Activated CD4-positive, CD25-positive, alpha-beta regulatory T cell treated with anti-CD3 and anti-CD28 coated beads, Interleukin-2, amount 50 U/mL, for 16 hours (primary cell): ENCODE measurements at places on chromosomes 11 and 22.

GRCh38 chr11:77411137-77411707 lies 62.7 kb downstream of the PAK1 start:
- DNase-seq: no peak

DNA sequence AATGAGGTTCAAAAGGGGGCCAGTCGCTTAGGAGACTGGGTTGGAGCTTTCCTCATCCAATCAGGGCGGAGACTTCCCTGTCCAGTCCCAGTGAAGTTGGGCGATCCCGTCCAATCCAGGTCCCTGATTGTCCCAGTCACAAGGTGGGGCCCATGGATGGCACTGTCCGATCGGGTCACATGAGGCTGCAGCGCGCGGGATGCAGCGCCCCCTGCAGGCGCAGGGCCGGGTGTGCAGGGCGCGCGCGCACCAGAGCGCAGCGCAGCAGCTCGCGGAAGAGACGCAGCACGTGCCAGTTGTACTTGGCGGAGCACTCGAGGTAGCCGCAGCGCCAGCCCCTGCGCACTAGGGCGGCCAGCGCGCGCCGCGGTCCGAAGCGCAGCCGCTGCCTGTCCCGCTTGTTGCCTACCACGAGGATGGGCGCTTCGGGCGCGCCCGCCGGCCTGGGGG lies 2.3 kb downstream of the RASL10A start:
- DNase-seq: no peak

- no peak for DNase-seq
Observed at GRCh38 chr11:42992594-42992993, 319.2 kb upstream of the API5 start.

- peak; percentile 68 for DNase-seq
Observed at GRCh38 chr11:74388678-74389327, 9.4 kb downstream of the PGM2L1 start.

DNA sequence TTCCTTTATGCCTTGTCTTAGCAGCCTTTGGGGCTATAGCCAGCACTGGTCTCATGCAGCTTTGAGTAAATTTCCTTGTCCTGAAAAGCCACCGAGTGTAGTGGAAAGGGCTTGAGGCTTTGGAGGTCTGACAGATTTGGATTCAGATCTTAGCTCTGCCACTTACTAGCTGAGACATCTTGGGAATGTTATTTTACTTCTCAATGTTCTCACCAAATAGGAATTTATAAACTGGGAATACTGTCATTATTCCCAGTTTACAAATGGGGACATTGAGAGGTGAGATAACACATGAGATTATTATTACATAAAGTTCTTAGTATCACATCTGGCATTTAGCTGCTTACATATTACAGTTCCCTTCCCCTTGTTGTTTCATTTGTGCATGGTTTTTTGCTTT lies 95.5 kb downstream of the COMMD9 start:
- DNase-seq: no peak

DNA sequence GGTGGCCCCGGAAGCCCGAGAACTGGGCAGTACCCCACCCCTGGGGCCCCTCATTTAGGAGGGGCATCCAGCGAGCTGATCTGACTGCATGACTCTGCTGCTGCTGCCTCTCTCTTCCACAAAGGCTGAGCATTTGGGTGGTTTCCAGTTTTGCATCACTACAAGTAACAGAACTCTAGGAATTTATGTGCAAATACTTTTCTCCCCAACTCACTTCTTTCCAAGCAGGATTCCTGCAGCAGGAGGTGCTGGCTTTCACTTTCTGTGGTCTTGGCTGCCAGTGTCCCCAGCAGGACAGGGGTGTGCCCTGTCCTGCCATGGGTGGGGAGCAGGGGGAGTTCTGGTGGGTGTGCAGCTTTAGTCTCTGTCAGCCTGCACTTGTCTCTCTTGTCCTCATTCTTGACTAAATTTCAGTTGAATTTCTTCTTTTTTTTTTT lies 21.2 kb downstream of the UPB1 start:
- no peak for DNase-seq

DNA sequence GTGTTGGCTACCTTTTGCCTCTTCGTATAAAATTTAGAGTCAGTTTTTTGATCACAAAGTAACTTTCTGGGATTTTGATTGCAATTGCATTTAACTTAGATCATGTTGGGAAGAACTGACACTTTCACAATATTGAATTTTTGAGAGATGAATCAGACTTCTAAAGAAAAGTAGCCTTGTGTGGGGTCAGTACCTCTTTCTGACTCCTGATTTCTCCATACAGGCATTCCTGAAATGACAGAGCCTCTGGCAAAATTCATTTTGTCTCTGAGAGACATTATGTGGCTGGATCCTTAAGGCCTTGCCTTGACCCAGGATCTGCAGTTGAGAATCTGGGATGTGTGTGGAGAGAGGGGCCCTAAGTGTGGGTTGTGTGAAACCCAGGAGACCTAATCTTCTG lies 37.8 kb downstream of the PPFIBP2 start:
- DNase-seq: no peak

DNA sequence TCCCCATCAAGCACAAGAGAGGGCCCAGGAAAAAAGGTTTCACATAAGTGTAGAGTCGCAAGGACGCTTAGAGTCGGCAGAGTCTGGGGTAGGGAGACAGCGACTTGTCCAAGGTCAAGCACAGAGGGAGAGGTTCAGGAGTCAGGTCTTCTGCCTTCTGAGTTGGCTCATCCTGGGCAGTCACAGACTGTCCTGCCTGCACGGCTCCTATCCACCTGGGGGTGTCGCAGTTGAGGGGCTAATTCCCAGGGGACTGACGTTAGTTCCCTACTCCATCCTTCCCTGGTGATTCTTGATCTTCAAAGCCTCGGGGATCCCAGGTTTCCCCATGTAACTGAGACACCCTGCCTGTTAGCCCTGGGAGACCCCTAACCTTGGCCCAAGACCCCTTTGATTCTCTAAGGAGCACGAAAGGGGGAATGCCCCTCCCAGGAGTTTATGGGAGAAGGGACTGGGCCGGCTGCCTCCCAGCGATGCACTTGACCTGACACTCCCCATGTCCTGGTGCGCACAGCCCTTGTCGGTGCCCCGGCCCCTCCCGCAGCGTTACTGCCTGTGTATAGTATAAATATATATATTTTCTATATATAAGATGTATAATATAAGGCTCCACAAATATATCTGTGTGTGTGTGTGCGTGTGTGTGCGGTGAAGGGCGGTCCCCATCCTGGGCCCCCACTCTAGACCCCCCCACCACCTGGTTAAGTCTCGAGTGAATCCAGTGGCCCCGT lies 14.7 kb upstream of the TAB1 start:
- no peak for DNase-seq

DNA sequence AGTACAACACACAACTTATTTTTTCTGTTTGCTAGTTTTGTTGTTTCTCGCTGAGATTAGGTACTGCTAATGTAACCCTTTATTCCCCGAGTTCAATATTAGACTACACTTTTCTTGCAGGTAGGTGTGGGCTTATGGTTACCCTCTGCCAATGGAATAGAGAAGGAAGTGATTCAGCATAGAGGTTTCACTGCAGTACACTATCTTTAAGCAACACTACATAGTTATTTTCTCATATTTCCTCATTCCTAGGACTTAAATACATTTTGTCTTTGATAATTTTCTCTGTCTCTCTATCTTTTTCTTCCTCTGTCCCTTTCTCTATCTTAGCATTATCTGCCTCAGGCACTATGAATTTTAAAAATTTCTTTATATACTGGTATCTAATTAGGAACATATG lies 791.0 kb downstream of the FAM181B start:
- DNase-seq: no peak

DNA sequence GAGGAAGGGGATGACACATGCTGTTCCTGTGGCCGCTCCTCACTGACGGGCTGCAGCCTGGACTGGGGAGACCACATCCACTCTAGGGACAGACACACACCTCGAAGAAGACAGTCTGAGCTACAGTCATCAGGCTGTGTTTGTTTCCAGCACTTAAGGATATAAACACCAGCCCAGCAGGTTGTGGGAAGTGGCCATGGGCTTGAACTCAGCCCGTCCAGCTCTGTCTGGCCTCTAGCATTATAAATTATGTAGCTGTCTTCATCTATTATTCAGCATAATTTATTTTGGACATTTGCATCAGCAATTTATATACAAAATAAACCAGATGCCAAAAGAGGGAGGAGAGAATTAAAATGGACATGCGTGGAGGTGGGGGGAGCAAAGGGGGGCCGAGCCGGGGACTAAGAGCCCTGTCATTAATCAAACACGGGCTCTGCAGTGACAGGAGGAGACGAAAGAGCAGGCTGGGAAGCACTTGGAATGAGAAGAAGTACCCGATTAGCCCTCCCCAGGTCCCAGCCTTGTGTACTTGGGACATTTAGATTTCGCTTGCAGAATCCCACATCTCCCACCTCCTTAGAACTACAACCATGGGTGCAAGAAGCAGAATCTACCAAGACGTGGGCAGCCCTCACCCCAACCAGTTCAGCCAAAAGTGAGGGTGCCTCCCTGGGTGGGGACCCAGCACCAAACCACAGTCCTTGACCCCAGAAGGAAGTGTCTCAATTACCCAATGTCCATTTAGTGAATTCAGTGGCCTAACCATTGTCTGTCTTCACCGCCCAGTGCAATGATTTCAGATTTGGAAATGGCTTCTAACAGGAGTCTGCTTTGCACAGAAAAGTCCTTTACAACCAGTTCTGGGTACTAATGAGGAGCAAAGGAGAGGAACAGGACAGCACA lies 309.6 kb downstream of the OPCML start:
- DNase-seq: no peak

DNA sequence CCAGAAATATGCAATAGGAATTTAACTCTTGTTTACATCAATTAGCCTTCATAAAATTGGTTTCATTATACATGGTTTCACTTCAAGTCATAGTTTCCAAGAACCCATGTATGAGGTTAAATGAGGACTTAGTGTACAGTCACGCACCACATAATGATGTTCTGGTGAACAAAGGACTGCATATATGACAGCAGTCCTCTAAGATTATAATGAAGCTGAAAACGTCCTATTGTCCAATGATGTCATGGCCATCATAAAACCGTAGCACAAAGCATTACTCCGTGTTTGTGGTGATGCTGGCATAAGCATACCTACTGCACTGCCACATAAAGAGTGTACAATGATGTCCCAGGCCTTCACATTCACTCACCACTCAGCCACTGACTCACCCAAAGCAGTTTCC lies 31.1 kb downstream of the SMCO4 start:
- DNase-seq: no peak

DNA sequence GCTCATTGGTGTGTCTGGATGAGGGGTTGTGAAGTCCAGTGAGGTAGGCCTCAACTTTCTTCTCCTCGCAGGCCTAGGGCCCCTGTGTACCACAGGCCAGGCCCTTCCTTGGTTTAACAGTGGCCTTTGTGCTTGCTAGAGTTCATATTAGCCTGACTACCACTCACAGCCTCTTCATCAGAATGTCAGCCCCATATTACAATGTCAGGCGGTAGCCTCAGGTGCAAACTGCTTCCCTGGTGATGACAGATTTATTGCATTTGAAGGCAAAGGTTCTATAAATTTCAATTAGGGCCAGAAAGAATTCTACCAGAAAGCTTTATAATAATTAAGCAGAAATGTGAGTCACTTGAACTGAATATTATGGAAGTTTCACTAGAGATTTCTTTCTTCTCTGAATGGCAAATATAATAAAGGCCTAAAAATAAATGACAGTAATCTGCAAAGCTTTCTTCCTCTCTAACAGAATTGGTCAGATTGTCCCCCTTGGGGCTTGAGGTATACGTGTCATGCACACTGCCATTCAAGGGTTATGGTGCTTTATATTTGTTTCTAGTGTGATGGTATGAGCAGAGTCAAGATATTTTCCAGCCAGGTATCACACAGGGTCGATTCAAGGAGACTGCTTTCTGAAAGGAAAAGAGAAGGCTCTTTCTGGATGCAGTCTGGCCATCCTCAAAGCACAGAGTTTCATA lies 210.3 kb downstream of the CWF19L2 start:
- no peak for DNase-seq

GRCh38 chr11:71301046-71301857 lies 48.9 kb upstream of the SHANK2 start:
- no peak for DNase-seq

GRCh38 chr11:2511421-2512369 lies 66.9 kb downstream of the KCNQ1 start:
- no peak for DNase-seq

DNA sequence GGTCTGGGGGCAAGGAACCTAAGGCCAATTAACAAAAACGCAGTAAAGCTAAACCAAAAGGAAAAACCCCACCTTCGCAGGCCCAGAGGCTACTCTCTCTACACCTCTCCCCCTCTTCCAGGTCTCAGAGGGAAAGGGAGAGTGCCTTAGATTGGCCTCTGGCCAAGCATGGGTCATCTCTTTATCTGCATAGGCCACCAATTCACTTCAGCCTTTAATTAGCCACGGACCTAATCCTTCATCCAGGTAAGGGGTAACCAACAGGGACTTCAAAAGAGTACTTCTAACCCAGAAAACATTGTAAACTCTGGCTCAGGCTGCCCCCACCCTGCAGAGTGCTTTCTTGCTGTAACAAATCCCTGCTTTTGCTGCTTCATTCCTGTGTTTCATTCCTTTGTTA lies 9.4 kb downstream of the VSTM5 start:
- no peak for DNase-seq

GRCh38 chr11:69275178-69275577 lies 18.8 kb upstream of the MYEOV start:
- no peak for DNase-seq

DNA sequence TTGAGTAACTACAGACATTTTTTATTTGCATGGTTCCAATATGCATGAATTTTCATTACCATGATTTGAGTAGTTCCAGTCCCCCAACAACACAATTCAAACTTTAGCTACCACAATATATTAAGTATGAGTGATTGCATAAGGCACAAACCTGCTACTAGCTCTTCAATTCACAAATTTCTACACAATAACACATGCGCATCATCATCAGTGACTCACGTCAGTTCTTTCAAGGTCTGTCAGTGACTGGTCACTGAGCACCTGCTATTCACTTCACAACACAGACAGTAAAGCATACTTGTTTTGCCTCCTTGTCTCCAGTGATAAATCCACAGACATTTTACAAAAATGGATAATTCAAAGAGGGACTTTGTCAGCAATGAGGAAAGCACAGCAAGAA lies 435.1 kb upstream of the CCDC90B start:
- no peak for DNase-seq

- DNase-seq: no peak
Observed at GRCh38 chr22:30001459-30001858, 78.8 kb upstream of the HORMAD2 start.

- DNase-seq: no peak
Observed at GRCh38 chr11:18697576-18697975, 1.0 kb upstream of the TMEM86A start.

GRCh38 chr11:3111466-3111865 lies 53.6 kb downstream of the OSBPL5 start:
- no peak for DNase-seq

DNA sequence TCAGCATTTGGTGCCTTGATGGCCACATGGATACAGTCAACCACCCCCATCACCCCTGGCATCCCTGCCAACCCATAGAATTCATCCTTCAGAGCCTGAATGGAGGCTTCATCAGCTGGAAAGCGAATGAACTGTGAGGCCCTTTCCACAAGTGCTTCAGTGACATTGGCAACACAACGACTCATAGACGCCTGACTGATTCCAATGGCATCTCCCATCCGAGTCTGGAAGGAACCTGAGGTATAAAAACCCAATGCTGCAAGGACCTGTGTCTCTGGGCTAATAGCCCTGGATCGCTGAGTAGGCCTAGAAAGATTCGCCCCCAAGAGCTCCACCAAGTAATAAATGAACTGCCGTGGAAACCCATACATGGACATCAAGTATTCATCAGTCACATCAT lies 1.3 kb downstream of the HARBI1 start:
- no peak for DNase-seq
